Thoracic aorta (tissue), 2 donors: ENCODE measurements at places on chromosomes 2 and 18. TPM values are rescaled to one million over a fixed set of nuclear protein-coding genes. Genes with fewer than 3 reads are reported as not detected.

The ZBTB7C gene
- 10.9 TPM for total RNA-seq

- H3K4me1 ChIP-seq: peaks cover under 1% of the 10 kb centered on the region
- H3K4me3 ChIP-seq: no peak overlapping the region
- no peaks in the 10 kb centered on the region for H3K27me3 ChIP-seq
- H3K27ac ChIP-seq: no peak overlapping the region
- H3K36me3 ChIP-seq: no peaks in the 10 kb centered on the region
- no peak for DNase-seq
These were observed 63.8 kb downstream of the SOWAHC start for GRCh38 chr2:109677835-109678580.

The NEUROD1 gene
- total RNA-seq: not detected

DNA sequence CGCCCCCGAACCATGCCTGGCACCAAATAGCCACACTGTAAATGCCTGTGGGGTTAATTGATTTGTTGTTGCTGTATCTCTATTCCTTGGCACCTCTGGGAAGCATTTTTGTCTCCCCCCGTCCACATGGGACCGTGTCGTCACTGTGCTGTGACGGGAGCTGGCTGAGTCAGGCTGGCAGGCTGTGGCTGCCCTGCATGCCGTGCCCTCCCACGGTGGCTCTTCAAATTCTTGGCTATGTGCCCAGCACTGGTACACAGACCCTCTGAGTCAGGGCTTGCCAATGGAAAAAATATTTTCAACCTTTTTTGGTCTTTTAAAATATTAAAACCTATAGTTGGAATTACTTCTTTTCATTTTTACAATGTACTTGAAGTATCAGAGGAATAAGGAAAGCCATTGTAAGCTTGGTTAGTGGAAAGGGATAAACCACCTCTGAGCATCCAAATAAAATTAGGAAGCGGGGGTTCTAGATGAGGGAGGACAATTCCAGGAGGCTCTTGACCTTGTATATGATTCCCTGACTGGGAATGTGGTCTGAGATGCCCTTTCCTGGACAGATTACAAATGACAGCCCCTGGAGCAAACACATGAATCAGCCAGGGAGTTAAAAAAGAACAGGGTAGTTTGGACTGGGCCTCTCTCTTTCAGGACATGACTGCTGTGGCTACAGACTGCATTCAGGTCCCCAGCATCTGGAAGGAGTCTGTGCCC, 59.4 kb downstream of the DGKD start:
- peak; percentile 59 for DNase-seq
- H3K36me3 ChIP-seq: no peaks in the 10 kb centered on the region
- H3K27ac ChIP-seq: peak overlapping the region; percentile 80
- H3K4me1 ChIP-seq: peaks cover 62% of the 10 kb centered on the region
- peak overlapping the region; percentile 26 for H3K4me3 ChIP-seq

GRCh38 chr18:11271954-11272353, 122.6 kb upstream of the PIEZO2 start:
- DNase-seq: no peak
- H3K27me3 ChIP-seq: no peaks in the 10 kb centered on the region
- H3K27ac ChIP-seq: no peak overlapping the region
- H3K4me3 ChIP-seq: no peak overlapping the region
- H3K4me1 ChIP-seq: peaks cover 8% of the 10 kb centered on the region

- H3K36me3 ChIP-seq: no peaks in the 10 kb centered on the region
- no peaks in the 10 kb centered on the region for H3K27me3 ChIP-seq
- DNase-seq: no peak
- H3K27ac ChIP-seq: no peak overlapping the region
- peaks cover 84% of the 10 kb centered on the region for H3K4me1 ChIP-seq
These were observed 46.0 kb downstream of the GAREM1 start for GRCh38 chr18:32424696-32425095.

- no peaks in the 10 kb centered on the region for H3K27me3 ChIP-seq
- H3K4me3 ChIP-seq: no peak overlapping the region
- DNase-seq: no peak
- no peaks in the 10 kb centered on the region for H3K36me3 ChIP-seq
- H3K27ac ChIP-seq: no peak overlapping the region
These were observed 515.7 kb upstream of the HS6ST1 start for GRCh38 chr2:128834207-128834879.

DNA sequence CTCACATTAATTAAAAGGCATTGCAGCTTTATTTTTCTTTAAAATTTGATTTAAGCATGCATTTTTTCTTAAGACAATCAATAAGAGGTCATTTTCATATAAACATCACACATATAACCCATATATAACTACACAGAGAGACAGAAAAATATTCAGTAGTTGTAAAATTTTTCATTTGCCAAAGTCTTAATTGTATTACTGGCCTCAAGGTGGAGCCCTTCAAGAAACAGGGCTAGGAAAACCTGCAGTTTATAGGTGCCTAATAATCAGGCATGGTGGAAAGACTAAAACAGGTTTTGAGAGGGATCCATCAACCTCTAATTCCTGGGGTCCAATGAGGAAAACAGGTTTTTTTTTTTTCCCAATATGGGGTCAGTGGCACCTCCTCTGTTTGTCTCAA, 71.3 kb upstream of the ZNF804A start:
- H3K27ac ChIP-seq: no peak overlapping the region
- H3K4me1 ChIP-seq: no peaks in the 10 kb centered on the region
- no peaks in the 10 kb centered on the region for H3K27me3 ChIP-seq
- H3K4me3 ChIP-seq: no peak overlapping the region
- DNase-seq: no peak
- no peaks in the 10 kb centered on the region for H3K36me3 ChIP-seq

DNA sequence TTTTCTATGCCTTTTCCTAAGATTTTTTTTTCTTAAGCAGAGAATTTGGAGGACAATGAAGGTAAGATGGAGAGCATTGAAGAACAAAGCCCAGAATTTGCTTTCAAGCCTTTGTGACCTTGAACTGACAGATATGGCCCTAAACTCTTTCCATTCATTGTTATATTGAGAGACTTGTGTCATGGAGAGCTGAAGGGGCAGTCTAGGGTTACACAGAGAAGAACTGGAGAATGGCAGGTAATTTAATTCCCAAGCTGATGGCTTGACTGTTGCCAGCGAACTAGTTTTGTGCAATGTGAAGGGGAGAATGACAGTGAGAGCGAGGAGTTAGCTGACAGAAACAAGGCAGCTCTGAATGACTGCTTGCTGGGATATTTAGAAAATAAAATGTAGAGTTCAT, 1344.2 kb downstream of the LRP1B start:
- no peak overlapping the region for H3K4me3 ChIP-seq
- no peak overlapping the region for H3K27ac ChIP-seq
- no peaks in the 10 kb centered on the region for H3K4me1 ChIP-seq
- no peaks in the 10 kb centered on the region for H3K27me3 ChIP-seq
- DNase-seq: no peak

The ATP6V1B1 gene
- 4.4 TPM for total RNA-seq

DNA sequence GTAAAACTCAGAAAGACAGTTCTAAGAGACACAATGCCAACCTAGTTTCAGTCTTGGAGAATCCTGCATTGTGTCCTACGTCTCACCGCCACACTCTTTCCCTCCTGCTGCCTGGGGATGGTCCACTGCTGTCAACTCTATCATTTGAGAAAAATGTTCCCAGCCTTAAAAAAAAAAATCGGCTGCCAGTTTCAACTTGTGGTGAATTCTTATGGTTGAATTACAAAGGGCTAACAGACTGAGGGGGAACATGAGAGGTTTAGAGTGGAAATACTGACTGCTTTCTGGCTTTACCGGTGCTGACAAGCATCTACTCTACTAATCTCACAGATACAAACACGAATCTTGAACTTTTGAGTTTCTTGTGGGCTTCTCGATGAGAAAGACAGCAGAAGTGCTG, 74.0 kb downstream of the NAB1 start:
- no peak for DNase-seq
- H3K36me3 ChIP-seq: no peaks in the 10 kb centered on the region
- no peaks in the 10 kb centered on the region for H3K27me3 ChIP-seq
- H3K27ac ChIP-seq: no peak overlapping the region
- peaks cover 7% of the 10 kb centered on the region for H3K4me1 ChIP-seq
- no peak overlapping the region for H3K4me3 ChIP-seq

DNA sequence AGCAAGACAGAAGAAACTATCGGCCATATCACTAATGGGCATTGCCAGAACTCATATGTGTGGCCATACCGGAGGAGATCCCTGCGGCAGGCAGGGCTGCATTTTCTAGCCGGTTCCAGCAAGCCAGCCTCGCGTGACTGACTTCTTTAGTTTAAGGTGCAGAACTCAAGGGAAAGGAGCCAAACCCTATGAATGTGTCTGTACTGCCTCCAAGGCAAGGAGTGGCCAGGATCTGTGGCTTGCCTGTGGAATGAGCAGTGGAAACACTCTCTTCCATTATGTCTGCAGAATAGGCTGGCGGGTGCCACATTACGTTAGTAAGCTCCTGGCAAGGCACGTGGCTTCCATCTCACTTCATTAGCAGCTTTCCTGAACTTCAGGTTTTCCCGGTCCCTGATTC, 137.6 kb downstream of the ATL2 start:
- DNase-seq: no peak
- H3K27me3 ChIP-seq: no peaks in the 10 kb centered on the region
- peaks cover 11% of the 10 kb centered on the region for H3K4me1 ChIP-seq
- no peaks in the 10 kb centered on the region for H3K36me3 ChIP-seq

The DRC1 gene
- total RNA-seq: not detected

GRCh38 chr2:43478412-43479086, 117.3 kb downstream of the THADA start:
- no peak overlapping the region for H3K4me3 ChIP-seq
- H3K27me3 ChIP-seq: no peaks in the 10 kb centered on the region
- no peaks in the 10 kb centered on the region for H3K36me3 ChIP-seq

GRCh38 chr2:117936871-117937428, 76.9 kb downstream of the CCDC93 start:
- peaks cover 71% of the 10 kb centered on the region for H3K36me3 ChIP-seq
- no peaks in the 10 kb centered on the region for H3K4me1 ChIP-seq
- H3K27ac ChIP-seq: no peak overlapping the region
- H3K4me3 ChIP-seq: no peak overlapping the region
- no peaks in the 10 kb centered on the region for H3K27me3 ChIP-seq

- no peaks in the 10 kb centered on the region for H3K36me3 ChIP-seq
- H3K27me3 ChIP-seq: no peaks in the 10 kb centered on the region
- H3K4me1 ChIP-seq: no peaks in the 10 kb centered on the region
These were observed 240.2 kb upstream of the TANK start for GRCh38 chr2:160920061-160920460.

The PRKAG3 gene
- total RNA-seq: 0.28 TPM

The FEV gene
- not detected for total RNA-seq

- H3K36me3 ChIP-seq: no peaks in the 10 kb centered on the region
- no peak for DNase-seq
- H3K4me3 ChIP-seq: no peak overlapping the region
These were observed 18.8 kb downstream of the SP100 start for GRCh38 chr2:230434677-230435324.

DNA sequence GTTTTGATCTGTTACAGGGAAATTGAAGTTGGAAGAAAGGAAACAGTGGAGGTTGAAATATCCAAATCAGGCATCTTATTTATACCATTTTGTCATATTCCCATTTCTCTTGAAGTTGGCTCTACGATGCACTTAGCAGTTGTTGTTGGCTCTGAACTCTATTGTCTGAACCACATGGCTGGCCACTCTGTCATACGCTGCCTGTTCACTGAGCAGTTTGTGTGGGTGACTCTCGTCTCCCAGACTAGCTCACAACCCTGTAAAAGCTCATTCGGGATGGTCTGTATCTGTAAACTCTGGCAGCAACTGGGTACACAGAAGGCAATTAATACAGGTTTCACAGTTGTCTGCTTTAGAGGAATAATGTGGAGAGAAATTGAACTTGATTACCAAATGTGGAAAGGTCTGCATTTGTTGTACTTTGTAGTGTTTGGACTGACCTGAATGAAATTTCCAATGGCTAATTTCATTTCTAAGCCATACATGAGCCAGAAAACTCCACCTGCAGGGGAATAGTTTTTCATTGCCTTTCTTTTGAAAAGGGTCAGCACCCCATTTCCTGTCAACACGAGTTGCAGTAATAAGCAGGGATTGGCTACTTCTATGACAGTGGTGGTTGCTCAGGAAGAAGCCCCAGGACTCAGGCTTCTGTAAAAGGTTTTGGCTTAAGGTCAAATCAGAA, 378.2 kb downstream of the OSR1 start:
- H3K27ac ChIP-seq: peak overlapping the region; percentile 31
- H3K4me3 ChIP-seq: no peak overlapping the region
- H3K4me1 ChIP-seq: peaks cover 9% of the 10 kb centered on the region
- DNase-seq: no peak
